Brain pericyte (primary cell): ENCODE measurements at places on chromosomes 7 and 10.

GRCh38 chr10:7027913-7028808, 382.7 kb downstream of the SFMBT2 start:
- DNase-seq: no peak

DNA sequence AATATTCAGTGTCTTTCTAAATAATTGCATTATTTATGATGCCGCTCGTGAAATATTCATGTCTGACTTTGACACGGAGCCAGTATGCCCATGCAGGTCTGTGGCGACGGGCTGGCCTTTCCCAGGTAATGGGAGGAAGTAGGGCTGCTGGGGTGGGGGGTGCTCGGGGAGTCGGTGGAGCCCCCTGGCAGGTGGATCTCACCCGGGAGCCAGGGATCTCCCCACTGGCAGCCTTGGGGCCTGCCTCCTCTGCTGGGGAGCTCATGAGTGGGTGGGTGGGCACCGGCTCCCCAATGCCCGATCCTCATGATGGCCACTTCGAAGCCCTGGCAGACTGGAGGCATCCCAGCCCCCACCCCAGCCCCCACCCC, 52.8 kb downstream of the PWWP2B start:
- DNase-seq: no peak

GRCh38 chr7:114432703-114433102, 18.1 kb downstream of the FOXP2 start:
- no peak for DNase-seq

DNA sequence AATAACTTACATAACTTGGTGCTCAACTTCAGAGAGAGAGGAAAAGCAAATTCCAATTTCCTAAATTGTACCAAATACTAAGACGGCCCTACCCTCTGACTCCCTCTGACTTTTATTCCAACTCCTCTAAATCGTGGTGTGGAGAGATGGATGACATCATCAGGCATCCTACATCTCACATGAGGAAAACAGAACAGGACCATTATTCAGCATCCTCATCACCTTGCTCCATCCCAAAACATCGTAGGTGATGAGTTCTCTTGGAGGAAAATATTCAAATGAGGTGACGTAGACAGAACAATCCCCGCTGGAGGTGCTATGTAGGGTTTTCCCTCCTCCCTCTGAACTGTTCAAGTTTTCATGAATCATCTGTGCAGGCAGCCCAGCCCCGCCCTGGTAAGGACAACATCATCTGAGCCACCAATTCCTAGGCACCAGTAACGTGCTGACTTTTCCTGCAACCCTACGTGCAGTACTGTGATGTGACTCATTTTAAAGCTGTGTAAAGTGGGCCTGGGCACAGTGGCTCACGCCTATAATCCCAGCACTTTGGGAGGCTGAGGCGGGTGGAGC, 167.2 kb downstream of the CALN1 start:
- DNase-seq: no peak

- DNase-seq: no peak
These were observed 38.0 kb downstream of the ZNF777 start for GRCh38 chr7:149422914-149423301.

DNA sequence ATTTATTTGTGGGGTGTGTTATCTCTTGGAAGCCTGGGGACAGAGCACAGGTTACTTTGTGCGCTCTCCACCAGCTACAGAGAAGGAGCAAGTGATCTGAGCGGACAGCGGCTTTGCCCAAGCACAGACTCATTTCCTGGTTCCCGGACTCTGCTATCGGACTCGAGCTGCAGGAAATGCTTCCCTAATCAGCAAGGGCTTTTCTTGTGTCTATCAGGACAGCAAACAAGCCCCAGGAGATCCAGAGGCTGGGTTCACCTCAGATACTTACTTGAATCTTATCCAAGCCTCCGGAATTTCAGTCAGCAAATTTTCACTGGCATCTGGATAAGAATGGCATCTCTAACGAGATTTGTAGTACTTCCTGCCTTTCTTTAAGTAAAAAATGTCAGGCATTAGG, 27.8 kb downstream of the MRC1 start:
- DNase-seq: no peak

- no peak for DNase-seq
These were observed 64.4 kb downstream of the EGFR start for GRCh38 chr7:55083206-55083605.

- no peak for DNase-seq
These were observed 983.4 kb downstream of the CCSER2 start for GRCh38 chr10:85311613-85312337.

- DNase-seq: no peak
These were observed 50.6 kb upstream of the DPYSL4 start for GRCh38 chr10:132136097-132136521.

DNA sequence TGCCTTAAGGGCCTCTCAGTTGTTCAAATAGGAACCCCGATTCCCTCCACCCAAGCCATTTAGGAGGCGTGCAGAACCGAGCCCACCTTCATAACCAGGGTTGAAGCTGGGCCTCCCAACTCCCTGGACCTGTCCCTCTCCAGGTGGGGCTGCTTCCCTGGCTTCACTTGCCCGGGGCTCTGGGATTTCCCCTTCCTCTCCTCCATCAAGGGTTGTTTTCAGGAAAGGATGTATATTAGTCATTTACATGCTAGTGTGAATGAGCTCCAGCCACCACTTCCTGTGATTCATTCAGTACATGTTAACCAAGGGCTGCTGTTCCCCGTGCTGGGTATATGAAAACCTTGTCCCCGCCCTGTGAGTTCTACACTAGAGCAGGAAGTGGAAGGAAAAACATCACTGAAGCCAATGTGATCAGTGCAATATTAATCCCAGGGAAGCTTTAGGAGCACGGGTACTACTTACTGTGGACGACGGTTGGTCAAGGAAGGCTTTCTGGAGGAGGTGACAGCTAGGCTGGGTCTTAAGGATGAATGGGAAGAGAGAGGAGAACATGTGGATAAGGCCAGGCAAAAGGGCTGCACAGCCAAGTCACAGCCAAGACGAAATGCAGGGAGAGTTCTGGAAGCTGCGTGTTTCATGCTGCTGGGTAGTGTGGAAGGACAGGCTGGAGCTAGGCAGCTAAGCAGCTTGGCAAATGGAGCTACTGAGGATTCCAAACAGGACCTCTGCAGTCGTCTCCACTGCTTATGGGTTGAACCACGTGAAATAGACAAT, 150.1 kb upstream of the SHH start:
- no peak for DNase-seq

DNA sequence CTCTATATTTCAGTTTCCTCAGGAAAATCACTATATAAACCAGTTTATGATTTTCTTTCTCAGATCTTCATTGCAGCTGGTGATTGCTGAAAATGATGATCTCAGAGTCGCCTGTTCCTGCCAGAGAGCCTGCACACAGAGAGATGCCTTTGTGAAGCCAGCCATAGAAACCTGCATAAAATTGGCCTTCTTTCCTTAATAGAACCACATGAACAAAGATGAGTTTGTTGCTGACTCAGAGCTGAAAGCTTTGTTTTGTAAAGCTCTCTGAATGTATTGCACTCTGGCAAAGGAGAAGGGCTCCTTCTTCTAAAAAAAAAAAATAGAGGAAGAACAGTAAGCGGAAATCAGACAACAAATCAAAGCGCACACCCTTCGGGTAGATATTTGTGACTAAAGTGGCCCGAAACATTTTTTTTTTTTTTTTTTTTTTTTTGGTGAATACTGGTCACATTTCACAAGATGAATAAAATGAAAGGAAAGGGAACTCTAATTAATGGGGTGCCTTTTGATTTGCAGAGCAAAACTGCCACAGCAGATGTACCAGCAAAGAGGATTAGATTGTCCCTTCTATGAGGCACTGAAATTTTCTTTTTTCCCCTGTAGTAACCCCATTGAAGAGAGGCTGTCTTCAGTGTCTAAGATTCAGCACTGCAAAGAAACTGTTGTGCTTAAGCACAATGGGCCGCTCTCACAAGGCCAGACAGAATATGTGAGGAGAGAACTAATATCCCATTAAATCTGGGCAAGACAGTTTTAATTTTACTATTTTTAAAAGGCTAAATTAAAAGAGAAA, 75.1 kb upstream of the PTPRZ1 start:
- no peak for DNase-seq

GRCh38 chr10:4147245-4147644, 362.2 kb upstream of the KLF6 start:
- DNase-seq: no peak

DNA sequence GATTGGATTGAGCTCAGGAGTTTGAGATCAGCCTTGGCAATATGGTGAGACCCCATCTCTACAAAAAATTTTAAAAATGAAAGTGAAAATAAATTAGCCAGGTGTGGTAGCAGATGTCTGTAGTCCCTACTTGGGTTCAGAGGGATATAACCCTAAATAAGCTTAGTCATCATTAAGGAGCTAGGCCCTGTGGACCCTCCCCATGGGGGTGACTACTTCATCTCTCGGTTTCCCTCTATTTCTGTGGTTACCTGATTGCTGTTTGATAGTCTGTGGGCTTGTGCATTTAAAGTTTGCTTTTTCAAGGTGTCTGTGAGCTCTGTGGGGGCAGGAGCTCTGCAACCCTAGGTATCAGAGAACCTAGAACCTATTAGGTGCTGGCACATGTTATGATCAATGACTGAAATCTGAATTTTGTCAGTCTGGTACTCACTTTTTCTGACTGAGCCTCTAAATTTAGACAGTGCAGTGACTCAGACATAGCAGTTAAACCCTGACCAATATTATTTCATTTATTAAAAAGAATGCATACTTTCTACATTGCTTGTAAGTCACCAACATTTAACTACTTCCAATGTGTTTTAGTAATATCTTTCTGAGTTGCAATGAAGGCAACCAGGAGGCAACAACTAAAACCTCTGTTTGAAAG, 8.1 kb upstream of the CUZD1 start:
- no peak for DNase-seq

- DNase-seq: no peak
These were observed 46.0 kb downstream of the ABCC2 start for GRCh38 chr10:99828464-99828863.

GRCh38 chr10:42929993-42930392, 146.9 kb upstream of the RET start:
- no peak for DNase-seq

- peak; percentile 90 for DNase-seq
These were observed 67.3 kb upstream of the KLF6 start for GRCh38 chr10:3852147-3852904.

DNA sequence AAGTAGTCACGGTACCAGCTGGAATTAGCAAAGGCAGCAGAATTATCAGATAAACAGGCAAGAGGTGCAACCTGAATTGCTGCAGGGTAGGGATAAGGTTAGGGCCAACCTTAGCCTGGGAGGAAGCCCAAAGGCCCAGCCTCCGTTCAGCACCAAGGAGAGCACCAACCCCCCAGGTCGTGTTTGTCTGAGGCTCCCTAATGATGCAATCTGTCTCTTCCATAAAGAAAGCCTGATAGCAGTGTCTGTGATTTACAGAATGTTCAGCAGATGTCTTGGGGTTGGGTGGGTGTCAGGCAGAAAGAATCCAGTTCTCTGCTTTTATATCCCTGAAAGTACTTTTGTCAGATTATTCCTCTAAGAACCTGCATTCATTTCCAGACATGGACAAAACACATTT, 328.4 kb upstream of the AOAH start:
- no peak for DNase-seq

DNA sequence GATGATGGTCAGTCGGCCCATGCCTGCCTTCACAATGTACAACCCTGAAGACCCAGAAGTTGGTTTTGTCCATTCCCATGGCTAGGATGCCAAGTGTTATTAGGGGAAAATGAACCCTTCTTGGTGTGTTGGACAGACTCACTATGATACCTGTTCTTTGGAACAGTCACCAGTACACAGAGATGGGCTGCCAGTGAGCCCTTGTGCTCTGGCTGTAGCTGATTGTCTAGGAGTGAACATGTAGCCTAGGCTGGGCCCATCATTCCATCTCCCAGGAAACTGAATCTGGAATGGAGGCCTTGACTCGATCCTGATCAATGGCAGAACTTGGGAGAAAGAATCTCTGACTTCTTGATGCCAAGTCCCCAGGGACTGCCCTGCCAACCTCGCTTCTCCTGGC, 188.9 kb downstream of the EVX1 start:
- DNase-seq: no peak

- no peak for DNase-seq
These were observed 4.2 kb upstream of the ADAM12 start for GRCh38 chr10:126392469-126392868.

GRCh38 chr7:2819161-2819953, 24.8 kb downstream of the GNA12 start:
- DNase-seq: no peak

- DNase-seq: no peak
These were observed 2.9 kb upstream of the MMP21 start for GRCh38 chr10:125778556-125778955.

GRCh38 chr10:29256019-29256418, 32.9 kb upstream of the LYZL1 start:
- DNase-seq: no peak
